ENCODE measurements at places on chromosomes 3 and 15.
A peak's percentile ranks its signal among the peaks of the same experiment; 100 is the strongest.

- no peak for DNase-seq
Observed at GRCh38 chr3:58573640-58574039, 3.6 kb downstream of the FAM107A start.

GRCh38 chr3:129448186-129448895 is 8.3 kb downstream of the IFT122 start:
- no peak for DNase-seq

DNA sequence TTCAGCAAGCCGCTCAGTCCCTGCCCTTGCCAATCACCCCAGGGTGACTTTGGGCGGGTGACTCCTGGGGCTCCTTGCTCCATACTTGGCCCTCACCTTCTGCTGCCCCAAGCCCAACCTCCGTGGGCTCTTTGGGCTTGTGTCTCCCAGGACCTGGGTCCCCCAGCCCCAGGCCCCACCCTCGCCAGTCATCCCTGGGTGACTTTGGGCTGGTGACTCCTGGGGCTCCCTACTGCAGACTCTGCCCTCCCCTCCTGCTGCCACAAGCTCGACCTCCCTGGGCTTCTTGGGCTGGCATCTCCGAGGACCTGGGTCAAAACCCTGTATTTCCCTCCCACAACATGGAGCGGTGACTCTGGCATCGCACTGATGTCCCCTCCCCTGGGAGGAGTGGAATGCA is 151.5 kb downstream of the GOLGA6L4 start:
- DNase-seq: no peak

GRCh38 chr3:139325551-139325950 is 18.3 kb upstream of the MRPS22 start:
- no peak for DNase-seq

GRCh38 chr3:10762611-10763247 is 53.3 kb upstream of the SLC6A11 start:
- no peak for DNase-seq

DNA sequence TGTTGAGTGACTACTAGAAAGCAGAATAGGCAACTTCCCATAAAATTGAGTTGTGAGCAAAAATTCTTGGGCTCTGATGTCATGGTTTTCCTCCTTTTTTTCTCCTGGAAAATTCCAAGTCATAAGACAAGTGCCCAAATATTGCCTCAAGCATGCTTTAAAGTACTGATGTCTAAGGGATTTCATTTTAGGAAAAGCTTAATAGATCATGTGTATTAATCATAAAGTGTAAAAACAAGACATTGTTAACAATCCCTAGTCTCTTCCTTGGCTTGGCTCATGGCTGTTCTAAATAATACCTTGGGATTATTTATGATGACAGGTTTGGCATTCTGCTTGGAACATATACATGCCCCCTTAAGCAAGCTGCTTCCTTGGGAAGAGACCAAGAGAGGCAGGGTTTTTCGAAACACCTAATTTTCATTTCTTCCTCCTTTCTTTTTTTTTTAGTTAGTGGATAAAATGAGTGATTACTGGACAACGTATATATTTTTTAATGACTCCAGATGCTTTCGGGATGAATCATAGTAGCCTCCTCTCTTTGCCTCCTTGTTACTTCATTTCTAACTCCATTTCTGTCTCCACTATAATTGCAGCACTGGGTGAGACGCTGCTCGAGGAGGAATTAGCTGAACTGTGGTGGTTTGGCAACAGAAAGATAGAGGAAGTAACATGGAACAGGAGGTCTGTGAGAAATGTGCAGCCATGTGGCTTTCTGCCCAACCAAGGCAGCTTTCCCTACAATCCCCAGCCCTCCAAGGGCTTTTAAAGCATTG is 104.9 kb downstream of the TPRG1 start:
- no peak for DNase-seq

DNA sequence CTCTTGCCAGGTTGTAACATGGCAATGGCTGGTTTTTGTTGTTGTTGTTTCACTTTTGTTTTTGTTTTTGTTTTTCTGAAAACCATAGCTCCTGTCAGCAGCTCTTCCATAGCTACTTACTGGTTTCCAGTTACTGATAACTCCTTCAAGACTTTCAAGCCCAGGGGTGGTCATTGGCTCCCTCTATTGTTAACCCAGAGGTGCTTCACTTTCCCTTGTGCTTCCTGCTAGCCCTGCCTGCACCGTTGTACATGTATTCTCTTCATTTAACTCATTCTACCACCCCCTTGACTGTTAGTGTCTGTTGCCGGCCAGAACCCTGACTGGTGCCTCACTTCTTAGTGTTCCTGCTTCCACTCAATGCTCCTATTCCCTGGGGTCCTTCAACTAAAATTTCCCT is 4.2 kb upstream of the TRAT1 start:
- peak; percentile 30 for DNase-seq

DNA sequence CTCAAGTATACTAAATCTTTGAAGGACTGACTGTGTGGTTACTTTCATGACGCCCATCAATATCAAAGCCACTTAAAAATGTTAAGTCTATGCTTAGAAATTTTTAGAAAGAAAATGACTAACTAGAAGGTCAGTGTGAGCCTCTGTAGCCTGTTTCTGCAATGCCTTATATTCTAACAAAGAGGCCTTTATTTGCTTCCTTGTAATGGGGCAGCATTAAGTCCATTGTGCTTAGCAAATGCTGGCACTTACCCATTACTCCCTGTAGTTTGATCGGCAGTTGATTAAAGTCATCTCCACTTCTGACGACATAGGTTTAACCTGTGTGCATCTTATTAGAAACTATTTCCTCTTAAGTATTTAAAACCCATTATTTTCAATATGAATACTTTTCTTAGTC is 91.6 kb upstream of the FAM98B start:
- DNase-seq: no peak

- DNase-seq: no peak
Observed at GRCh38 chr3:39934696-39935095, 125.3 kb downstream of the MYRIP start.

DNA sequence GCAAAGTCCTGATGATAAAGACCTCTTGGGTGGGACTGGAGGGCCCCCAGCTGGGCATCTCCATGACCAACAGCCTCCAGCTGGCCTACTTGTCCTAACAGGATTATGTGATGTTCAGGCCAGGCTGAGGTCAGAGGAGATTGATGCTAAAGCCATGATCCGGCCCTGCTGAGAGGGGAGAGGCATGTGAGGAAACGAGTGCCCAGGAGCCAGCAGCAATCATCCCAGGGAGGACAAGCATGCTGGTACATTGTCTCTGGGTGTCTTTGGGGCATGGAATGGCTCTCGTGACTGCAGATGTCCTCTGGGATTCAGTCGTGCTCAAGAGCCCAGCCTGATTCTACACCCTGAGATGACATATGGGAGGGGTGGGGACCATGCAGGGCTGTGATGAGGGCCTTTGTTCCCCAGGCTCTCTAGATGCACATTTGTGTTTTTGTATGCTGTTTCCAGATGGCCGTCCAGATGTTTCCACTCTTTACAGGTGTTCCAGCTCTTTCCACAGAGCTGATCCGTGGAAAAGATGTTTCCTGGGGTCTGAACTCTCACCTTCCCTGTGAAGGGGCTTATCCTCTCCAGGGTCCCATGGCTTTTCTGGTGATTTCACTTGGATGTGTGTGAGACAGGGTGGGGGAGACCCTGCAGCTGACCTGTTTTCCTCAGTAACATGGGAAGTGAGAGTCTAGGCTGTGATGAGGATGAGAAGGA is 20.2 kb downstream of the SLC24A1 start:
- DNase-seq: no peak

- no peak for DNase-seq
Observed at GRCh38 chr3:110397115-110397514, 674.5 kb upstream of the NECTIN3 start.

GRCh38 chr3:195757438-195757770 is 36.6 kb downstream of the MUC20 start:
- DNase-seq: no peak

- DNase-seq: no peak
Observed at GRCh38 chr3:122104515-122105194, 49.5 kb downstream of the CD86 start.

- no peak for DNase-seq
Observed at GRCh38 chr3:10284496-10284895, 8.3 kb downstream of the GHRL start.

GRCh38 chr15:76994971-76995945 is at the start of gene PSTPIP1:
TSS of gene PSTPIP1 (plus strand) at chr15:76995126. CDS start at chr15:76995574, 448 bp downstream.
- DNase-seq: peak; percentile 49

DNA sequence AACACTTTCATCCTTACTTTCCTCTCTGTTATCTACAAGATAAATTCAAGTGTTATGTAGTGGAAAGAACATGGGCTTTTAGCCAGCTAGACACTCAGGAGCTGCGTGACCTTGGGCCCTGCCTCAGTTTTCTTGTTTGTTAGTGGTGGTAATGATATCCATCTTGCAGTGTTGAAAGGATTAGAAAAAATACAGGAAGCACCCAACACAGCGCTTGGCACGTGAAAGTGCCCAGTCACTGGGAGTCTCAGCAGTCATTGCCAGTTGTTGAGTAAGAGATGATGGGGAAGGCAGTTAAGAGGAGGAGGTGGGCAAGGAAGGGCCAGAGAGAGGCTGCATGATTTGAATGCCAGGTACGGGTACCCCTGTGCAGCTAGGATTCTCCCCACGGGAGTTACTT is 5.3 kb downstream of the PDIA5 start:
- DNase-seq: no peak

- no peak for DNase-seq
Observed at GRCh38 chr3:101722394-101723173, 1.8 kb upstream of the CEP97 start.

- peak; percentile 67 for DNase-seq
Observed at GRCh38 chr3:98556164-98557130, 24.7 kb downstream of the GPR15 start.

DNA sequence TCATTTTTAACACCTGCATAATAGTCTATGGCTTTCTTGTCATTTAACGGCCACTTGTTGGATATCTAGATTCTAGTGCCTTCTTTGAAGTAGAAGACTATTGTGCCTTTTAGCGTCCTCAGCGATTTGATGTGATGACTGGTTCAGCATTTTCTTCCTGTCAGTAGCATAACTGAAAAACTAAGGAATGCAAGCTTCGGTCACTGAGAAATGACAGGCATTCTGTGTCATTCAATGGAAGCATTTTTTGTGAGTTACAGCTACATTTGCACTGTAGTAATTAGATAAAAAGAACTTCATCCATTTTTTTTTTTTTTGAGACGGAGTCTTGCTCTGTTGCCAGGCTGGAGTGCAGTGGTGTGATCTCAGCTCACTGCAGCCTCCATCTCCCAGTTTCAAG is 10.3 kb downstream of the NEK11 start:
- no peak for DNase-seq

GRCh38 chr3:53311882-53312281 is 35.5 kb downstream of the DCP1A start:
- DNase-seq: no peak

DNA sequence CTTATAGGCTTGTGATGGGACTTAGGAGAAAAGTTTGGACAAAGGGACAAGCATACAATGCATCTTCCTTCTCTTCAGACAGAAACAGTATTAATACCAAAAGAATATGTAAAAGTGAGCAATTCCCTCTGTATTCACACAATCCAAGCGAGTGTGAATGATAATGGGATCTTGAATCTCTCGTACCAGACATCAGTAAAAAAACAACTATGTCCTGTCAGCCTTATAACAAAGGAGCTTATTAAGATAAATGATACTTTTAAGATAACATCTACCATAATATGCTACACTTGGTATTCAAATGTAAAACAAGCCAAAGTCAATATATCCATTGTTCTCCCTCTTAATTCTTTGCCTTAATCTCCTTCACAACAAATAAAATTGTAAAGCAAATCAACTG is 288.6 kb upstream of the CNTN6 start:
- no peak for DNase-seq

- no peak for DNase-seq
Observed at GRCh38 chr3:112121577-112122547, 11.2 kb downstream of the GCSAM start.

- DNase-seq: no peak
Observed at GRCh38 chr3:132900481-132900880, 137.7 kb upstream of the TMEM108 start.

DNA sequence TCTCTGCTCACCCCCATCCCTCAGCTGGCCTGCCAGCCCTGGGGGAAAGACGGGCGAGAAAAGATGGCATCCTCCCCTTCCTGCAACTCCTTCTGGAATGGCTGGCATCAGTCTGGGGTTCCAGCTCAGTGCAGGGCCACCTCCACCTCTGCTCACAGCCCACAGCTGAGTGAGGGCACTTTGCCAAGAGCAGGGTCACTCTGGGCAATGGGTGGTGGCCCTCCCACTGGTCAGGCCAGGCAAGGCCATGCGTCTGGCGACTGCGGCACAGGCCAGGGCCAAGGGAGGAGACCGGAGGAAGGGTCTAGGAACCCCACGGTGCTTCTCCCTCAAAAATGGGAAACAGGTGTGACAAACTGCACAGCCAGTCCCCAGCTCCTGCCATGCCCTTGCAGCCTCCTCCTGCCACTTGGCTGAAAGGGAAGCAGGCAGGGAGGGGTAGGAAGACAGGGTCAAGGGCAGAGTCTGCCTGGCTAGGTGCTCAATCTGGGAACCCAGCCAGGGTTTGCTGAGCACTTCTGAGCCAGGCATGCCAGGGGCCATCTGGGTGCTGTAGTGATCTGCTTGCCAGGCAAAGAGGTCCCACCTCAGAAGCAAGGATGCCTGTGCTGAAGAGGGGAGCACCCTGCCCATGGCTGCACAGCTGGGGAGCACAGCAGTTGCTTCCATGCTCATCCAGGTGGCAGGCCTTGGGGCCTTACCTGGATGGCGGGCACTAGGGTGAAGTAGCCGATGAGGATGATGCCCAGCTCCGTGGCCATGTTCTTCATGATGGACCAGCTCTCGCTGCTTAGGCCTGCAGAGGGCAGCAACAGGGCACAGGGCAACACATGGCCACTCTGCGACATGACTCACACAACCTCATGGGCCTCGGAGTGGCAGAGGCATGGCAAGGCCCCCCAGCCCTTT is 41.2 kb downstream of the PTPN23 start:
- no peak for DNase-seq

DNA sequence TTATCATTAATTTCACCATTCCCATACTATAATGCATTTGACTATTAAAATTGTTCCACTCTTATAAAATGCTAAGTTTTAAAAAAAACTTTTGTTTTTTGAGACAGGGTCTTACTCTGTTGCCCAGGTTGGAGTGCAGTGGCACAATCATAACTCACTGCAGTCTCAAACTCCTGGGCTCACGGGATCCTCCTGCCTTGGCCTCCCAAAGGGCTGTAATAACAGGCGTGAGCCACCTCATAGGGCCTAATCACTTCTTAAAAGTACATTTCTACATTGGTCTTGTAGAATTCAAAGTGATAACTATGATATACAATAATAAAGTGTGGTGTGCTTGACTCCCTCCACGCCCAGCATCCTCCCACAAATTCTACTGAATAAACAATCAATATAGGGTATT is 3.0 kb downstream of the DENND4A start:
- DNase-seq: no peak

GRCh38 chr15:34644851-34645250 is 61.4 kb upstream of the GOLGA8B start:
- no peak for DNase-seq

- DNase-seq: no peak
Observed at GRCh38 chr15:82851306-82851850, 42.0 kb downstream of the WHAMM start.

Measured in activated gamma-delta T cell treated with anti-CD3 and anti-CD28 coated beads, Interleukin-2, amount 50 U/mL, for 16 hours (primary cell).